ENCODE measurements at places on chromosomes 5 and 9. TPM values are rescaled to one million over a fixed set of nuclear protein-coding genes. Genes with fewer than 3 reads are reported as not detected.

IL13 gene
- polyA plus RNA-seq = not detected

SCAMP1 gene
- 33.2 TPM for polyA plus RNA-seq

C7 gene
- not detected for polyA plus RNA-seq

TAF11L2 gene
- not detected for polyA plus RNA-seq

PCDHGB5 gene
- 0.27 TPM for polyA plus RNA-seq
